ENCODE measurements at places on chromosomes 6 and 20. TPM values are rescaled to one million over a fixed set of nuclear protein-coding genes. Genes with fewer than 3 reads are reported as not detected.

PDE7B gene
- total RNA-seq, result 0.50 TPM

KIAA1586 gene
- 15.9 TPM for total RNA-seq

ERVFRD-1 gene
- not detected for total RNA-seq

SFT2D1 gene
- total RNA-seq, result 47.5 TPM

DNA sequence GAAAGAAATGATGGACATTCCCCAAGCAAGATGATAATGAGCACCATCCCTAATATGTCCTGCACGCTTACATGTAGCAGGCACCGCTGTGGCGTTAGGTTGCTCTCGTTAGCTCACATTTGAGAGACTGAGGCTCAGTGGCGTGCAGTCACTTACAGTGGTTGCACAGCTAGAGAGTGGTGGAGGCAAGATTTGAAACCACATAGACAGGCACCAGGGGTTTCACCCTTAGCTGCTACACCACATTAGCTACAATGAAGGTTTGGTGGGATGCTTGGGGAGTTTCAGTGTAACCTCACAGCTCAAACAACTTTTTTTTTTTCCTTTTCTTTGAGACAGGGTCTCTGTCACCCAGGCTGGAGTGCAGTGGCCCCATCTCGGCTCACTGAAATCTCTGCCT lies 3.7 kb downstream of the COX4I2 start:
- H3K4me1 ChIP-seq, result peaks cover 17% of the 10 kb centered on the region
- H3K36me3 ChIP-seq, result no peaks in the 10 kb centered on the region
- peaks cover 21% of the 10 kb centered on the region for H3K27me3 ChIP-seq
- peak; percentile 26 for DNase-seq
- H3K4me3 ChIP-seq, result no peak overlapping the region
- H3K27ac ChIP-seq, result no peak overlapping the region

GRCh38 chr6:108711826-108712225 lies 136.4 kb upstream of the ARMC2 start:
- H3K27ac ChIP-seq, result no peak overlapping the region
- no peak overlapping the region for H3K4me3 ChIP-seq
- no peaks in the 10 kb centered on the region for H3K36me3 ChIP-seq
- H3K27me3 ChIP-seq, result peaks cover 3% of the 10 kb centered on the region
- no peak for DNase-seq
- peaks cover 10% of the 10 kb centered on the region for H3K4me1 ChIP-seq

DNA sequence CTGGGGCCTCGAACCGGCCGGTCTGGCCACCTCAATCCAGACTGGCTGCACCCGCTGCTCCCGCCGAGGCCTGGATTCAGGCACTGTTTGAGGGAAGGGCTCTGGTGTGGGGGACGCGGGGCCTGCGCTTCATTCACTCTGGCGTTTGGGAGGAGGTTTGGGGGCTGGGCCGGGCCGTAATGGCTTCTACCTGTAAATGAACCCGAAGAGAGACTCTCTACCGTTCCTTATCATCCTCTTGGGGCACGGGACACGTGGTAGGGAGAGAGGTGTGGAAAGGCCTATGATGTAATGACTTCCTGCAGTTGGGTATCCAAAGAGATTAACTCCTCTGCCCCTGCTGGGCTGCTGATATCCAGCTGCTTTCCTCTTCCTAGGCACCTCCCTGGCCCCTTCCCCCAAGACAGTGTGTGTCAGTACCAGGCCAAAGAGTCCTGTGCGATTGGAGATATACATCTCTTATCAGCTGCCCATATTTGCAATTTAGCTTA lies 1.8 kb downstream of the FOXO3 start:
- H3K36me3 ChIP-seq, result peaks cover 17% of the 10 kb centered on the region
- H3K4me3 ChIP-seq, result peak overlapping the region; percentile 40

Measured in activated naive CD8-positive, alpha-beta T cell treated with anti-CD3 and anti-CD28 coated beads for 36 hours (primary cell).